ENCODE measurements at places on chromosomes 5 and 9.

GRCh38 chr9:104091708-104092107, 2.4 kb upstream of the SMC2 start:
- no peak for DNase-seq

DNA sequence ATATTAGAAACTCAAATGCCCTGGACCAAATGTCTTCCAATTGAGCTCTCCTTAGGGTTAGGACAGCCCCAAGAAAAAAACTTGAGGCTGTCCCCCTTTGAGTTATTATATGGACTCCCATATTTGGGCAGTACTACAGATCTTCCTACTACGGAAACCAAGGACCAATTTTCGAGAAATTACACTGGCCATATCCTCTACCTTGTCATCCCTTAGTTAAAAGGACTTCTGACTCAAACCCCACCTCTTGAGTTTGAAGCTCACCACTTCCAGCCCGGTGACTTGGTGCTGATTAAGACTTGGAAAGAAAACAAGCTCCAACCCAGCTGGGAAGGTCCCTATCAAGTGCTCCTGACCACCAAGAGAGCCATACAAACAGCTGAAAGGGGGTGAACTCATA, 497.0 kb upstream of the GRAMD2B start:
- DNase-seq, result no peak

GRCh38 chr5:15612915-15613635, 113.1 kb downstream of the FBXL7 start:
- no peak for DNase-seq

- no peak for DNase-seq
Observed at GRCh38 chr9:3879315-3879714, 353.5 kb upstream of the RFX3 start.

DNA sequence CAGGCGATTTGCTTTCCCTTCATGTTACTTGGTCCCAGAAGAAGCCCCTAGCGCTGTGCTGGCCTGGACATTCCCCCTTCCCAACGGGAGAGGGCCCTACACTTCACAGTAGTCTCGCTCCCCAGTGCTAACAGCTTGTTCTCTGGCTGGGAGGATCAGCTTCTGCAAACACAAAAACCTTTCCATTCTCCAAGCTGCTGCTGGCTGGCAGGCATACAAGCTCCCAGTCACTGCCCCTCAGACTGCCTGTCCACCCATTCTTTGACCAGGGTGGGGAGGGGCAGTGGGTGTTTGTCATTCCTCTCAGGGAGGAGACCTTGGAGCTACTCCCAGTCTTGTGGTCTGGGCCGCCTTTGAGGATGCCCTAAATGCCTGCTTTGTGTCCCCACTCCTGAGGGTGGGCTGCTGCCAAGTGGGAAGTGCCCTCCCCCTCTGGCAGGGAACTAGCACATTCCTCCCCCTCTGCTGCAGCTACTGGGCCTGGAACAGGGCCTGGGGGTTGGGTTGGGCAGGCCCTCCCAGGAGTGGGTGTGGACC, 20.8 kb downstream of the ENHO start:
- DNase-seq, result no peak

GRCh38 chr5:159855476-159856191, 60.6 kb upstream of the ADRA1B start:
- no peak for DNase-seq

DNA sequence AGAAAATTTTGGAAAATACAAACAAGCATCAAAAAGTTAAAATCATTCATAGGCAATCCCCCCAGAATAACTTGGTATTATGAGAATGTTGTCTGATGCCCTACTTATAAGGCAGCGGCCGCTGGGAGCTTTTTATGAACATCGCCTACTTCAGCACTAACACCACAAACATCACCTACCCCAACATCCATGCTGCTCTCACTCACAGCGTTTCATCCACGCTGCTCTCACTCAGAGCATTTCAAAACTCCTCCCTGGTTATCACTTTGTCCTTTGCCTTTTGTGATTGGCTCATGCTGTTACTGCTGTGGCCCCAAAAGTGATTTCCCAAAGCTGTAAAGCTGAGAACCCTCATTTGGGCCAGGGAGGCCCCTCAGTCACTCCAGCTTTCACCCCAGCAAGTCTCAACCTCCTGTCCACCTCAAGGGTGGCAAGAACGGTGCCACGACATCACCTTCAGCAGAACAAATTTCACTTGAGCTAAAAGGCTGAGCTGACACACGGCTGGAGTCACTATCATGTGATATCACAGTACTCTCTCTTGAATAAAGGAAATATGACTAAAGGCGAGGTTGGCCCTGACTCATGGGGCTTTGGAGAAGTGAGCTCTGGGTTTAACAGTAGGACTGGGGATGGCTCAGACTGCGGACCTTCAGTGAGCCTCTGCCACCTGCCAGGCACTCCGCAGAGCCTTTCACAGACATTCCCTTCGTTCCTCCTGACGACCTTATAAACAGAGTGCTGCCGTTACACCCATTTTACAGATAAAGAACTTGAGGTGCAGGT, 25.2 kb downstream of the SHC3 start:
- no peak for DNase-seq

DNA sequence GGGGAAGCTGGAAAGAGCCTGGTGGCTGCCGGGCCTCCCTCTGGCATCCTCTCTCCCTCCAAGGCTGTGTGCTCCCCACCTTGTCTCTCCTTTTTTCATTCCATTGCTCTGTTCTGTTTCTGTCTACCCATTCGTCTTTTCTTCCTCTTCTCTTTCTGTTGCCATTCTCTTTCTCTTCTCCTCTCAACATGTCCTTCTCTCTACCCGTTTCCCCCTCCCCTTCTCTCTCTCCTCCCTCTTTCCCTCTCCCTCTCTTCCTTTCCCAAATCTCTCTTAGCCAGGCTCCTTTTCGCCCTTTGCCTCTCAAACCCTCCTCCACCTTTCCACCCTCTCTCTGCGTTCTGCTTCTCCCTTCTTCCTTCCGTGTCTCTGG, 19.4 kb upstream of the KCNIP1 start:
- no peak for DNase-seq

- no peak for DNase-seq
Observed at GRCh38 chr5:149054416-149054815, 8.4 kb downstream of the SH3TC2 start.

DNA sequence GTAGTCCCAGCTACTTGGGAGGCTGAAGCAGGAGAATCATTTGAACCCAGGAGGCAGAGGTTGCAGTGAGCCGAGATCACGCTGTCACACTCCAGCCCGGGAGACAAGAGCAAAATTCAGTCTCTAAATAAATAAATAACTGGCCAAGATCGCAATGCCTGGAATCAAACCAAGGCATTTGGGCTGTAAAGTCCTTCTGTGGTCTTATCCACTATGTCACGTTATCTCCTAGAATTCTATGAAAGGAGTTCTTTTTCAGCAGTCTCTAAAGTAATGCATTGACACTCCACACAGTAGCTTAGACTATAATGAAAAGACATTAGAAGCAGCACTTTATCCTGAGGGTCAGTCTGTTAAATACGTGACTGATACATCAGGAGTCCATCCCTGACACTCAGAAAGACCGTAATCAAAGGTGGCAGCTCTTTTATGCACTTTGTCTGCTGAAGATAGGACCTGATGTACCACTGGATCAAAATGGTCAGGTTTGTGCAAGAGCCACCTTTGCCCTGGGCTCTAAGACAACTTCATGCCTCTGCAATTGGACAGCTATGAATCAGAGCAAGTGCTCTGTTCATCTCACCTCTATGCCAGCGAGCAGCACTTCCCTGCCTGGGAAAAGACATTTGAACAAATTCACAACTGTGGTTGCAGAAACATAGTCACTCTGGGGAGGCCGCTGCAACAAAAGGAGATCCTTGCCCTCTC, 31.7 kb upstream of the GNA14 start:
- DNase-seq, result no peak

DNA sequence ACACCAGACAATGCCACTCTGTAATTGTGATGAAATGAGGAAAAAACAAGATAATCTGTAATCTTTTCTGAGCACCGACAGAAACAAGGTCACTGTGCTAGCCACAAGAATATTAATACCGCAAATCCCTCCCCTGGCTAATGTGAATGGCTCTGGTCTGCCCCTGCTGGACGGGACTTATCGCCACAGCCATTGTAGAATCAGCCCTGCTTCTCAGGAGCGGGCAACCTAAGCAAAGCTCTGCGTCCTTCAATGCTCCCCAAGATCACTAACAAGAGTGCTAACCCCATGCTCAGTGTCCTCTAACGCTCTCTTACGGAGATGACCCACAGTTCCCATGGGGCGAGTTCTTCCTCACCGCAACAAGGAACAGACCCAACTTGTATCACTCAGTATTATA, 42.7 kb downstream of the OR2V1 start:
- no peak for DNase-seq

- DNase-seq, result no peak
Observed at GRCh38 chr9:129410226-129410625, 210.7 kb downstream of the C9orf50 start.

DNA sequence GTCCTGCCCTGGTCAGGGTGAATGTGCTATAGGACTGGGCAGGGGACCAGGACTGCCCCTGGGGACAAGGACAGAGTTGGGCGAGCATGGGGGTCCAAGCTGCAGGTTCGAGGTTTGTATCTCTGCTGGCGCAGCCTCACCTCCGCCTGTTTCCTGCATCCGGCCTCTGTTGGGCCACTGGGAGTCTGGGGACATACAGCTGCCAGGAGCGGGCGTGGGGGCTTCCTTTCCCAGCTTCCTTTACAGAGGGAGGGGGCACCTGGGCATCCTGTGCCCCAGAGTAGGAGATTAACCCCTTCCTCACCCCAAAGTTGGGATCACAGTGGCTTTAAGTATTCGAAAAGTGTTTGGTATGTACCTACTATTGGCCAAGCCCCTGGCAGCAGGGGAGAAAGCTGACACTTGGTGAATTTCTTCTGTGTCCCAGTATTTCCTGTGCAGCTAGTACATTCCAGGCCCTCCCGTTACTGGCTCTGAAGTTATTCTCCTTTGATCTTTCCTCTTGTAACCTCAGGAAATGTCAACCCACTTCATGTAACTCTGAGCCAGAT, 19.0 kb downstream of the OLFML2A start:
- no peak for DNase-seq

GRCh38 chr5:9278921-9279603, 266.8 kb downstream of the SEMA5A start:
- no peak for DNase-seq

DNA sequence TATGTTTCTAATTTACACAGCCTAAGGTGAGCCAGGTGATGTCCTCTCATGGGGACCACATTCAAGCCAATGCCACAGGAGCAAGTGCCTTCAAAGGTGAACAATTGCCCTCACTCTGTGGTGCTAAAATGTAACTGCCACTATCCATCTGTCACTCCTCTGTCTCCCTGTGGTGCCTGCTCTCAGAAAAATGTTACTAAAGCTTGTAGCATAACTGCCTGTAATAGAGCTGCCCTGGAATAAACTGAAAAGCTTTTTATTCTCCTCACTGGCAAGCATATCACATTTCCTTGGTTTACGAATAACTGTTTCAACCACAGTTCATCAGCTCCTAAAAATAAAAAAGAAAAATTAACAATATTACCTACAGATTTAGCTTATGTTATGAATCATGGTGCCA, 142.4 kb downstream of the ST8SIA4 start:
- no peak for DNase-seq

- DNase-seq, result no peak
Observed at GRCh38 chr5:6803981-6804550, 90.8 kb downstream of the TENT4A start.

DNA sequence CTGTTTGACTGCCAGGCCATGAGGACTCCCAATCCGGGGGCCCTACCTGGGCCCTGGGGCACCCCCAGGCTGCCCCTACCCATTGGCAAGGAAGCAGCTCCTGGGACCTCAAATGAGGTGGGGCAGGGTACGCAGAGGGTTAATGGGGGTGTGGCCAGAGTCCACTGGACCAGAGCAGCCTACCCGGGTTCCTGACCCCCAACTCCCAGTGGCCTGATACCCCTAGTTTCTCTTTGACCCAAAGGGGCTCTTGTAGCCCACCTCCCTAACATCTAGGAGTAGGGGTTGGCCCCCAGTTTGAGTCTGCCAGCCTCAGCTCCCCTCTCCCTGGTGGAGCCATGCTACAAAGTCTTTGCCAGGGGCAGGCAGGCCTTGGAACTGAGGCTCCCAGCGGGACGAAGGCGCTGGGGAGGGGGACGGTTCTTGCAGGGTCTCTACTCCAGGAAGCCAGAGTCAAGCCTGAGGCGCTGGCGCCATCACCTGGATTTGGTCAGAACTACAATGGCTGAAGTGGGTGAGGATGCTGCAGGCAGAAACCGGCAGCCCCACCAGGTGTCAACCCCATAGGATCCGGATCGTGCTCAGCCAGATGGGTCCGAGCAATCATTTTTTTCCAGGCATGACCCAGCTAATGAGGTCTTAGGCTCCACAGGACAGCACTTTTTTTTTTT, 8.4 kb upstream of the CERCAM start:
- DNase-seq, result peak; percentile 16

DNA sequence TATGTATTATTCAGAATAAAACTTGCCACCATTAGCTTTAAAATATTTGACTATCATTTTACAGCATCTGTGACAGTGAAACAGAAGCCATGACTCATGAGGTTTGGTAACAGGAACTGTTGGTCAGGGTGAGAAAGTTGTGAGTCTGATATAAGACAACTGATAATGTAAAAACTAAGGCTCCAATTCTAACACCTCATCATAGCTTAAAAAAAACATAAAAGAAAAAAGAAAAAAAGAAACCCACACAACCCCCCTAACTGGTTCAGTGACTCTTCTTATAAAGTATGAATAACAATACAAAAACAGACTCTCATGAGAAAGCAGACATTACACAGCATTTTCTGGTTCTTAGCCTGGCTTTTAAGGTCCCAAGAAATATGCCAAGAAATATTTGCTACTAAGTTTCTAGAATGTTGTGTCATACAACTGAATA, 85.8 kb downstream of the MRPS27 start:
- peak; percentile 8 for DNase-seq
